NCI-H446 (cell line): ENCODE measurements at places on chromosomes 2 and 18.

DNA sequence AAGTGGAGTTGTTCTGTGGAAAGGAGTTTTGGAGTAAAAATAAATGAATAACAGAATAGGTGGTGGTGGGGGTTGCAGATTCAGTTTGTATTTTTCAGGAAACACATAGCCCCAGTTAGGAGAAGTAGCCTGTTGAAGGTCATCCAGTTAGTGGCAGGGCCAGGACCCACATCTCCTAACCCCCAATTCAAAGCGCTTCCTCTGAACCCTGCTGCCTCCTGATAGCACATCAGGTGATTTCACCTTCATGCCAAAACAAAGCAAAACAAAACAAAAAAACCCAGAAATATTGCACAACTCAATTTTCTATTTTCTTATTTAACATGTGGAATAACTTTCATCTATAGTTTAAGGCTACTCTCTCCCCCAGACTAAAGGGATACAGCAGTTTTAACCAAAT is 112.3 kb upstream of the UGP2 start:
- no peak for DNase-seq

GRCh38 chr2:236173036-236173728 is 5.0 kb upstream of the GBX2 start:
- DNase-seq, result no peak

GRCh38 chr2:124339709-124340108 is 314.6 kb downstream of the CNTNAP5 start:
- no peak for DNase-seq

DNA sequence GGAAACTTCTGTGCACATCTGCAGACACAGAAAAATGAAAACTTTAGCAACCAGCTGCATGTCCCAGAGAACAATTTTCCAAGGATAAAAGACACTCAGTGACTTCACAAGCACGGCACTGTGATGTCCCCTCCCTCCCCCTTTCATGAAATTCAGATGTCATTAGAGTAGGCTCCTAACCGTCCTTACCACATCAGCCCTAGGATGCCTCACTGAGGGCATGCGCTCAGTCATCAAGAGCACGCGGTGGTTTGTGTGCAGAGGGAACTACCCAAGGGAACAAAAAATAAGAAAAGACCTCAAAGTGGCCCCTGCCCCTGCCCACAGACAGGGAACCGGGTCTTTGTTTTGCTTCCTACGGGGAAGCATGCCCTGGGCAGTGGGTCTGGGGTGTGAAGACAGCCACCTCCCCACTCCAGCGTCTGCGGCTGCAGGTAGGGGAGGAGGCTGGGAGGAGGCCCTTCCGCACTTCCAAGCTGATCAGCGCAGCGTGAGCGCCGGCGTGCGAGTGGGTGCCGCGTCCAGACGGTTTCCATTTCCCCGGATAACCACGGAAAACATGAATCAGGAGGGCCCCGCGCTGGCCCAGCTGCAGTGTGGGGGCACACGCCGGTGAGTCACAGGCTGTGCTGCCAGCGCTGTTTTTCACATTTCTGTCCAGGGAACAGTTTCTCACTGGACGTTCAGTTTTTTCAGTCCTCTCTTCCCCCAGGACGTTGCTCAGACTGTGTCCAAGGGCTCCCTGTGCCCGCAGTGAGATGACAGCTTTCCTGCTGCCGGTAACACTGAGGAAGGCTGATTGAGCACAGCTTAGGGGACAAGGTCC is 70.6 kb downstream of the COPS8 start:
- no peak for DNase-seq

GRCh38 chr18:58183226-58183625 is 139.2 kb downstream of the NEDD4L start:
- no peak for DNase-seq
